ENCODE measurements at places on chromosomes 4 and X. TPM values are rescaled to one million over a fixed set of nuclear protein-coding genes. Genes with fewer than 3 reads are reported as not detected.

Gene WDR17
- total RNA-seq, result 0.83 TPM

Gene SPIN2B
- total RNA-seq, result 10.4 TPM

GRCh38 chrX:44282753-44283152 is 60.7 kb downstream of the EFHC2 start:
- no peak overlapping the region for H3K4me3 ChIP-seq
- no peaks in the 10 kb centered on the region for H3K4me1 ChIP-seq
- no peaks in the 10 kb centered on the region for H3K27me3 ChIP-seq
- no peaks in the 10 kb centered on the region for H3K36me3 ChIP-seq
- H3K27ac ChIP-seq, result no peak overlapping the region

GRCh38 chr4:148054275-148054674 is 322.4 kb downstream of the ARHGAP10 start:
- peaks cover 38% of the 10 kb centered on the region for H3K36me3 ChIP-seq
- H3K27ac ChIP-seq, result peak overlapping the region; percentile 82
- no peak overlapping the region for H3K4me3 ChIP-seq
- peaks cover 87% of the 10 kb centered on the region for H3K4me1 ChIP-seq

GRCh38 chr4:11470438-11471045 is 41.8 kb upstream of the HS3ST1 start:
- H3K4me3 ChIP-seq, result peak overlapping the region; percentile 8
- H3K27me3 ChIP-seq, result no peaks in the 10 kb centered on the region
- H3K36me3 ChIP-seq, result peaks cover 13% of the 10 kb centered on the region

Gene FGF5
- total RNA-seq, result not detected

DNA sequence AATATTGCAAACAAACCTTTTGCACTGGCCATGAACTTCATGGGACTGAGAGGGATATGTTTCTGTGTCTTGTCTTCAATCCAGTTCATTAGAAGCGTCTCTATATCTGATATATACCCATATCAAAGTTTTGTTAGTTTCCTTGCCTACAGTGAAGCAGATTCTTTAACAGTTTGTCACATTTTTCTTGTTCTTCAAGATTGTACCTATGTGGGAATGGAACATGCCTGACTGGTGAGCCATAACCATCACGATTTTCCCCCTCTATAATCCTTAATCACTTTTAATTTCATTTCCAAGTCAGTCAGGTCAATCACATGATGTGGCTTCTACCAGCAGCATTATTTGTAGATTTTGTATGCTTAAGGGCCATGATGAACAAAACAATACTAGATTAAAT is 197.1 kb upstream of the PDE5A start:
- H3K27me3 ChIP-seq, result no peaks in the 10 kb centered on the region
- no peaks in the 10 kb centered on the region for H3K4me1 ChIP-seq
- H3K4me3 ChIP-seq, result no peak overlapping the region
- H3K27ac ChIP-seq, result no peak overlapping the region

DNA sequence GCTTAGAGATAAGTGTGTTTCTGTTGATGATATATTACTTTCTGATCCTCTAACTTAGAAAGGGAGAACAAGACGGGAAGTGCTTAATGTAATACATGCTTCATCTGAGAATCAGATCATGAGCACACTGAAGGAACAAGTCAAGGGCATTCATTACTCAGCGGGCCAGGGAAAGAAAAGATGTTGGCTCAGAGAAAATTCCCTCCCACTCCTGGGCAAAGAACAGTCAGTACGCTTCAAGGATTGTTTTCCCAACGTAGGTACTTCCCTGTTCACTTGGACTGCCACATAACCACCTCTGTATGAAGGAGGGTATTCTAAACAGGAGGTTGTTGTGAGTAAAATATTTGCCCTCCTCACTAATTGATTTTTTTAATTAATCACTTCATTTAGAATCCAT is 374.5 kb upstream of the FMR1 start:
- H3K27ac ChIP-seq, result no peak overlapping the region
- no peaks in the 10 kb centered on the region for H3K4me1 ChIP-seq
- H3K36me3 ChIP-seq, result no peaks in the 10 kb centered on the region
- no peak for DNase-seq
- H3K4me3 ChIP-seq, result no peak overlapping the region
- H3K27me3 ChIP-seq, result no peaks in the 10 kb centered on the region

Gene PUDP
- total RNA-seq, result 16.3 TPM

GRCh38 chrX:149198980-149199732 is 305.9 kb downstream of the IDS start:
- no peak overlapping the region for H3K4me3 ChIP-seq
- H3K27me3 ChIP-seq, result peaks cover 2% of the 10 kb centered on the region
- H3K36me3 ChIP-seq, result no peaks in the 10 kb centered on the region
- H3K27ac ChIP-seq, result no peak overlapping the region
- no peak for DNase-seq
- H3K4me1 ChIP-seq, result no peaks in the 10 kb centered on the region

DNA sequence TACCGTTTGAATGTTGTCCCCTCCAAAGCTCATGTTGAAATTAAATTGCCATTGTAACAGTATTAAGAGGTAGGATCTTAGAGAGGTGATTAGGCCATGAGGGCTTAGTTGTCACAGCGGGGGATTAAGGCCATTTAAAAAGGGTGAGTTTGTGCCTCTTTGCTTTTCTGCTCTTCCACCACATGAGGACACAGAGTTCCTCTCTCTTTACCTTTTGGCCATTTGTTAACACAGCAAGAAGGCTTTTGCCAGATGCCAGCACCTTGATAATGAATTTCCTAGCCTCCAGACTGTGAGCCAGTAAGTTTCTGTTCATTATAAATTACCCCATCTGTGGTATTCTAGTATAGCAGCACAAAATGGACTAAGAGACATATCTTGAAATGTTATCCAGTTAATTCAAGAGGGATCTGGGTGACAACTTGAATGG is 7.8 kb upstream of the HERC3 start:
- no peaks in the 10 kb centered on the region for H3K36me3 ChIP-seq
- H3K4me3 ChIP-seq, result no peak overlapping the region
- H3K4me1 ChIP-seq, result no peaks in the 10 kb centered on the region
- DNase-seq, result no peak
- no peak overlapping the region for H3K27ac ChIP-seq

Gene ODAPH
- not detected for total RNA-seq

GRCh38 chr4:153784166-153784699 is 4.7 kb downstream of the SFRP2 start:
- no peak overlapping the region for H3K27ac ChIP-seq
- peaks cover 62% of the 10 kb centered on the region for H3K27me3 ChIP-seq
- no peak overlapping the region for H3K4me3 ChIP-seq
- DNase-seq, result no peak
- peaks cover 12% of the 10 kb centered on the region for H3K4me1 ChIP-seq

- no peaks in the 10 kb centered on the region for H3K4me1 ChIP-seq
- no peak for DNase-seq
- H3K27me3 ChIP-seq, result no peaks in the 10 kb centered on the region
- no peak overlapping the region for H3K4me3 ChIP-seq
- H3K36me3 ChIP-seq, result no peaks in the 10 kb centered on the region
- no peak overlapping the region for H3K27ac ChIP-seq
These were observed 14.2 kb upstream of the FGF16 start for GRCh38 chrX:77433001-77433400.

DNA sequence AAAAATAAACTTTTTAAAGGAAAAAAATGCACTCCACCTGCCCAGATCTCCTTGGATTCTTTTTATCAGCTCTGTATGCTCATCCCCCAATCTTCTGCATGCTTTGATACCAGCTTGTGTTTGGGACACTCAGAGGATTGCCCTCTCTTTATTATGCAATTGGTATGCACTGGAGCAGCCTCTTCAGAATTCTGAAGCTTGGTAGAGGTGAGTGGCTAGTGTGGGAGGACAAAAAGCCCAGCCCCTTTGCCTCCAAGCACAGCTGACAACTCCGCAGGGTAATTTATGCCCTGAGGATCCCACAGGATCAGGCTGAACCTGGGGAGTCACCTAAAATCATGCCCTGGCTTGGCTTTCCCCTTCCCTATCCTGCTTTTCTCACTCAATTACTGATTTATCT is 16.7 kb downstream of the IL21 start:
- H3K27ac ChIP-seq, result no peak overlapping the region
- H3K27me3 ChIP-seq, result peaks cover 6% of the 10 kb centered on the region
- H3K4me1 ChIP-seq, result peaks cover 17% of the 10 kb centered on the region

GRCh38 chr4:10108391-10108790 is 8.2 kb downstream of the WDR1 start:
- H3K4me1 ChIP-seq, result peaks cover 96% of the 10 kb centered on the region
- peak overlapping the region; percentile 75 for H3K27ac ChIP-seq
- H3K4me3 ChIP-seq, result peak overlapping the region; percentile 10
- no peaks in the 10 kb centered on the region for H3K27me3 ChIP-seq
- H3K36me3 ChIP-seq, result peaks cover 85% of the 10 kb centered on the region
- DNase-seq, result no peak

Gene CSN1S1
- not detected for total RNA-seq

- H3K36me3 ChIP-seq, result no peaks in the 10 kb centered on the region
- H3K27ac ChIP-seq, result no peak overlapping the region
- DNase-seq, result no peak
These were observed 39.3 kb downstream of the CPE start for GRCh38 chr4:165418073-165418472.

Gene CT45A5
- not detected for total RNA-seq

Gene OPN1LW
- not detected for total RNA-seq

GRCh38 chrX:78375894-78376293 is 48.5 kb upstream of the CYSLTR1 start:
- H3K36me3 ChIP-seq, result peaks cover 6% of the 10 kb centered on the region
- H3K27me3 ChIP-seq, result no peaks in the 10 kb centered on the region

Gene LNX1
- total RNA-seq, result not detected

Gene AMBN
- total RNA-seq, result not detected

GRCh38 chr4:146943691-146944375 is 1.8 kb downstream of the TTC29 start:
- DNase-seq, result no peak
- peaks cover 20% of the 10 kb centered on the region for H3K4me1 ChIP-seq
- no peak overlapping the region for H3K4me3 ChIP-seq
- H3K27me3 ChIP-seq, result peaks cover 40% of the 10 kb centered on the region
- no peak overlapping the region for H3K27ac ChIP-seq

Gene ADH1C
- not detected for total RNA-seq

- H3K36me3 ChIP-seq, result no peaks in the 10 kb centered on the region
- H3K27me3 ChIP-seq, result no peaks in the 10 kb centered on the region
- no peak overlapping the region for H3K27ac ChIP-seq
- no peaks in the 10 kb centered on the region for H3K4me1 ChIP-seq
- H3K4me3 ChIP-seq, result no peak overlapping the region
- DNase-seq, result no peak
These were observed 29.2 kb downstream of the HS3ST1 start for GRCh38 chr4:11399461-11399971.

Gene ZNF330
- total RNA-seq, result 39.5 TPM

DNA sequence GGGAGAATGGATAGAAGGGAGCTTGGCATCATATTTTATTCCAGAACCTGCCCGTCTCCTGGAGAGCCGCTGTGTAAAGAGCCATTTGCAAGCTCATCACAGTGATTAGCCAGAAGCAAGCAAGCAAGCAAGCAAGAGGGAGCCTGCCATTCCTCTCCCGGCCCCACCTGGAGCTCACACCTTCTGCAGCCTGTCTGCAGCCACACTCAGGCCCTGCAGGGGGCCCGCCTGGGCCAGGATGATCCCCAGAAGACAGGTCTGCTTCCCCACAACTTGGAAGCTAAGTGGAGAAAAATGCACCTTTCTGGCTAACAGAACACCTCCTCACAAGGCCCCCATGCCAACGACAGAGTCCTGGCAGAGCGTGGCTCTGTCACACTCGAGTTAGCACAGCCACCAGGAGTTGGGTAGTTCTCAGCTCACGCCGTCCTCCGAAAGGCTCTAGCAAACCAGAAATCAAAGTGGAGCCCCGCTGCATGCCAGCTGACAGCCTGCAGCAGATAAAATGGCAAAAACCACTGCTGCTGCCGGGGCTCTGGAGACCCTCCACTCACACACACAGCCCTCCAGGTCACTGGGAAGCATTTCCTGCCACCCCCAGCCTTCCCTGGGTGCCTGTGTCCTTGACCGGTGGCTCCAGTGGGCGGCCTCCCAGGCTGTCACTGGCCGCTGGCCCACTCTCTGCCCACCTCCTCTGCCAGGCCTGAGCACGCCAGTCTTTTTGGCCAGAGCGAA is 54.9 kb downstream of the DCTD start:
- no peaks in the 10 kb centered on the region for H3K4me1 ChIP-seq
- no peaks in the 10 kb centered on the region for H3K36me3 ChIP-seq
- no peak for DNase-seq
- no peaks in the 10 kb centered on the region for H3K27me3 ChIP-seq
- no peak overlapping the region for H3K27ac ChIP-seq

GRCh38 chrX:10095698-10096432 is 60.9 kb upstream of the CLCN4 start:
- peaks cover 45% of the 10 kb centered on the region for H3K4me1 ChIP-seq
- H3K27me3 ChIP-seq, result no peaks in the 10 kb centered on the region
- H3K27ac ChIP-seq, result peak overlapping the region; percentile 46
- DNase-seq, result no peak
- H3K4me3 ChIP-seq, result no peak overlapping the region
- H3K36me3 ChIP-seq, result peaks cover 20% of the 10 kb centered on the region

- H3K4me1 ChIP-seq, result no peaks in the 10 kb centered on the region
- H3K36me3 ChIP-seq, result no peaks in the 10 kb centered on the region
- peaks cover 4% of the 10 kb centered on the region for H3K27me3 ChIP-seq
- no peak overlapping the region for H3K27ac ChIP-seq
These were observed 56.7 kb upstream of the SLC7A11 start for GRCh38 chr4:138298866-138299265.

Gene CWH43
- total RNA-seq, result not detected

Gene LPAR4
- total RNA-seq, result not detected

DNA sequence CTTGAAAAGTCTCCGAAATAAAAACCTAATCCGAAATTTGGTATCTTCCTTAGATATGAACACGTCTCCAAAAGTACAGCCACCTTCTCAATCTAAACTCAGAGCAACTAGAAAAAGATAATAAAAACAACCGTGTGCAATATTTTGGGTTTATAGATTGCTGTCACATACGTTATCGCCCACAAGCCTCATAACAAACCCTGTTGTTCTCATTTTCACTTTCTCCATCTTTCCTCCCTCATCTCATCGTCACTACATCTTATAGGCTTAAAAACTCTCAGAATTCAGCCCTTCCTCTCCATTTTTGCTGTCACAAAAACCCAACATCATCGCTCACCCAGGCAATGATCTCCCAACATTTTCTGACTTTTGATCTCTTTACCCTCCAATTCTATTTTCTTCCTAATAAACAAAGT is 448 bp upstream of the SCFD2 start:
- peaks cover 42% of the 10 kb centered on the region for H3K4me1 ChIP-seq
- H3K27me3 ChIP-seq, result peaks cover 21% of the 10 kb centered on the region
- no peak for DNase-seq

DNA sequence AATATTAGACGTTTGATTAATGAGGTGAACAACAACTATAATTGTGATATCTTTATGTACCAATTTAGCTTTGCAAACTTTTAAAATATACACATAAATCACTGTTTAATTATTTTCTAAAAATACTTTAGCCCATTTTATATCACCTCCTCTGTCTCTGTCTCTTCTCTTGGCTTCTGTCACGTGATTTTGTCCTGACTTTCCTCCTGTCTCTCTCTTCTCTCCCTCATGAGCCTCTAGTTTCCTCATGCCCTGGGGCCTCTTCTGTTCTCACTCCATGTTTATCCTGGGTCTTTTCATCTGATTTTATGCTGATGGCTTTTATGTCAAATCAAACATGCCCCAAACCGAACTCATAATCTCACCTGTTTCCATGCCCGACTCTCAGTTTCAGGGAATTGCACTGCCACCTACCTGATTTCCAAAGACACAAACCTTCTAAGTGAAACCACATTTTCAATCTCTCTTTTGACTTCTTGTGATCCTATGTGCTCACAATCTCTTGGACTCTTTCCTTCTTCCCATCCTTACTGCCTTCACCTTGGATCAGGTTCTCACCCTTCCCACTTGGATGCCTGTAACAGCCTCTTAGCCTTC is 303.0 kb upstream of the GALNT7 start:
- no peaks in the 10 kb centered on the region for H3K4me1 ChIP-seq
- H3K4me3 ChIP-seq, result no peak overlapping the region
- H3K27me3 ChIP-seq, result no peaks in the 10 kb centered on the region
- no peaks in the 10 kb centered on the region for H3K36me3 ChIP-seq
- no peak for DNase-seq
- H3K27ac ChIP-seq, result no peak overlapping the region
